Retina (tissue), 1 donor: ENCODE measurements at places on chromosomes 2 and 18.

DNA sequence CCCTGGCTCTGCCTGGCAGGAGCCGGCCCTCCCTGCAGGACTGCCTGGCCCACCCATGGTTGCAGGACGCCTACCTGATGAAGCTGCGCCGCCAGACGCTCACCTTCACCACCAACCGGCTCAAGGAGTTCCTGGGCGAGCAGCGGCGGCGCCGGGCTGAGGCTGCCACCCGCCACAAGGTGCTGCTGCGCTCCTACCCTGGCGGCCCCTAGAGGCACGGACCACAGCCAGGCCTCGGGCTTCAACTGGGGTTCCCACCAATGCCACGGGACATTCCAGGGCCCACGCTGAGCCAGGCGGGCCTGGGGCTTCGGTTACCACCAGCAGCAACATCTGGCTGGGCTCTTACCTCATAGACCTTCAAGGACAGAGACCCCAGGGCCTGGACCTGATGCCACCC lies 6.1 kb upstream of the GMPPA start:
- no peak for DNase-seq

GRCh38 chr2:240250985-240251847 lies 110.8 kb upstream of the OTOS start:
- DNase-seq = peak; percentile 69

DNA sequence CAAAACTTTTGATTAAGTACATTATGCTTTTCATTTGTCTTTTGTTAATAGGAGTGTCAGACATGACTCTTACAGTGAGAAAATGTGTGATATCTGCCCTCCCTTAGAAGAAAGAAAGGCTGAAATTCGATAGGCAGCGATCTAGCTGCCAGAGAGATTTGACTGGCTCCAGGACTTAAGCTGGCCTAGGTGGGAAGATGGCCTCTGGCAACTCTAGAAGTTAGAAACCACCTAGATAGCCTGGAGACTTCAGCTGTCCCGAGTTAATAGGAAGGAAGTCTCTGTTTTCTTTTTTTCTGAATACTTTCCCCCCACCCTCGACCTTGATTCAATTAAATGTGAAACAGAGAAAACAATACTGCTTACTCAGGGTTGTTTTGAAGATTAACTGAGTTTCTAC lies 1194.7 kb upstream of the CRIM1 start:
- no peak for DNase-seq

DNA sequence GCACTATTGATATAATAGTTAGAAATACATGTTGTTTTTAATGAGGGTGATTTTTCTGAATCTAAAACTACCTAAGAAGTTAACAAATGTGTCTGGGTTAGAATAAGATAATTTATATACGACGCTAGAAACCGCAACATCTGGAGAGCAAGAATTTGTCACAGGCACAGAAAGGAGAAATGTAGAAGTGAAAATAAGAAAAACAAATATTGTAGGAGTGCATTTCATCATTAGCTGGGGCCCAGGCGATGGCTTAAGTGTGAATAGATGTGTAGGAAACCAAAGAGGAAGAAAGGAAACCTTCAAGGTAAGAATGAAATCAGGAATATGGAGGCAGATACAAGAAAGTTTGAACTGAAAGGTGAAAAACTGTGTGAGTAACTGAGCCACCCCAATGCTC lies 90.3 kb downstream of the LRP2 start:
- no peak for DNase-seq
